Mesenteric fat pad (tissue), 1 donor: ENCODE measurements at places on chromosomes 7 and 10.

- no peak for DNase-seq
Measured at GRCh38 chr10:28981007-28981406, 303.7 kb downstream of the BAMBI start.

DNA sequence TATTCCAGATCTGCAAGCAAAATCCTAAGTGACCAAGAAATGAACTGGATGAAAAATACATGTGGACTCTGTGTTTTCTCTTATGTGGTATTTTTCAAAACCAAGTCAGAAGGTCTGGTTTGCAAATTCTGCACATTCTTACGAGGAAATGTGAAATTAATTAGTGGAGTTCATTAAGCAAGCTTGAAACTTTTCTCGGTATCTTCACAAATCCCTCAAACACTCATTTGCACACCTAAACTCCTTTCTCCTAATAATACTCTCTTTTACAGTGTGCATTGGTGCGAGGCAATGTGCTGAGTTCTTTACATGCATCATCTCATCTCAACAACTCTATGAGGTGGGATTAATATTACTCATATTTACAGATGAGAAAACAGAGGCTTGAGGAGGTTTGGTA lies 82.1 kb downstream of the MTERF1 start:
- no peak for DNase-seq

- peak; percentile 86 for DNase-seq
Measured at GRCh38 chr7:44980393-44981034, 1.7 kb upstream of the MYO1G start.

DNA sequence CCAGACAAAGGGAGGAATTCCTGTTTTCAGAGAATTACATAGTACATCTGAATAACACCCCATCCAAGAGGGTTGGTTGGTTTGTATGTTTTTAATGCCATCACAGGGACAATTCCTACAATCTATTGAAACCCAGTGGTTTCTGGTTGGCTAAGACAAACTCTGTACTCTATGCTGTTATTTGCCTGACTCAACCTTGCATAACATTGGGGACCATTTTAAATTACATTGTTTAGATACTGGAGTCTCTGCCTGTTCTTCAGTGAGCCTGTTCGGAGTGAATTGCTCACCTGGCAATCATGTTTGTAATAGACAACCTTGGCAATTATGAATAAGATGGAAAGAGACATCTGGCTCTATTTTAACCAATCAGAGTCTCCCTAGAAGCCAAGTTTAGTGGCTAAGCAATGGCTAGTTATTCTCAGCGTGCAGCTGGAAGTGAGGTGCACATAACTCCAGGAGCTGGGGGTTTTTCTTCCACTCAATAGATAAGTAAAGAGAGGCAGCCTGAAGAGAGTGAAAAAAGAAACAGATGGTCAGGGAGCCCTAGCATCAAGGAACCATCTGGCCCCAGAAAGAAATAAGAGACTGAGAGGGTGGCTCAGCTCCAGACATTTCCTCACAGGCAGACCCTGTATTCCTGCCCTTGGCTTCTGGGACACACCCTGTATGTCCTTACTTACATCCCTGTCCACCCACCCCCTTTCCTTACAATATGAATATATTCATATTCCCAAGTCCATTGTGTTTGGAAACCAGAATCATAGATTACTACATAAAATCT lies 21.2 kb upstream of the SLC35G1 start:
- no peak for DNase-seq

DNA sequence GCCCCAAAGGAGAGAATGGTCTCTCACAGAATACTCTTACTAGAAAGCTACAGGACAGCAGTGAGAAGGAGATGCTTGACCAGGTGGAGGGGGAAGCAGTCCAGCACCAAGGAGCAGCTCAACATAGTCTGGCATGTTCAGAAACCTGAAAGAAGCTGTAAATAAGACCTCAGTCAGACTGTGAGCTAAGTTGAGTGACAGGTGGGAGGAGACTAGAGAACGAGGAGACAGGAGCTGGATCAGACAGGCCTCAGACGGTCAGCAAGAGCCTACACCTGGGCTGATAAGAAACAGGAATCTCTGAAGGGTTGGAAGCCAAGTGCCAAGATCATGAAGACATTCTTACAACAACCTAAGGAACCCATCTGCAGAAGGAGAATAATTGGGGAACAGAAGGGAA lies 54.5 kb downstream of the ELMO1 start:
- no peak for DNase-seq

DNA sequence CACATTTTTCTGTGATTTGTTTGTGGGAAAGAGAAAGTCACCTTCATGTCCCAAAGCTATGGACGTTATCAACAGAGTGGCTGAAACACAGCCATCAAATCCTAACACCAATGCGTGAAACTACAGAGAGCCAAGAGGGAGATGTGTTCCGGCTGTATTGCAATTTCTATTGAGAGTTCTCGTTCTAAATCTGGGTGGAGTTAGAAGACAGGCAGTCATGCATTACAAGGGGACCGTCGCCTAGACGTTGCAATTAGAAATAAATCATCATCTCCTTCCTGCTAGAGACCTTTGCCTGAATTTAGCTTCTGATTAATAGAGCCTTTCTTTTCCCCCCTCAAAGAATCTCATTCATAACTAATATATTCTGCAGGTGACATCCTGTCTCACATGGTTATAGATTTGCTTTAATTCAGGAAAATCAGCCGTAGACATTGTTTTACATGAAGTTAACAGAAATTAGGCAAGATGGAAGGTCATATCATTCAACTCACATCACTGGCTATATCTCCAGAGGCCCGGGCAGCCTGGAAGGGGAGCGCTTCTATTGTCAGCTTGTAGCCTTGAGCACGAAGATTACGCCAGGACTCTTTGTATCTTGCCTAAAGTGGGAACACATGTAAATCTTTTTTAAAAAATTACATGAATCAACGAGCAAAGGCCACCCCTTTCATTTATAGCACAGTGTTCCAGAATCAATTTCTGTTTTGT lies 52.6 kb downstream of the HABP2 start:
- no peak for DNase-seq

- no peak for DNase-seq
Measured at GRCh38 chr7:54781134-54781920, 22.3 kb upstream of the SEC61G start.
